CD4-positive, alpha-beta T cell treated with Interleukin-4 for 1 hour (primary cell): ENCODE measurements at places on chromosomes 2 and 18.

DNA sequence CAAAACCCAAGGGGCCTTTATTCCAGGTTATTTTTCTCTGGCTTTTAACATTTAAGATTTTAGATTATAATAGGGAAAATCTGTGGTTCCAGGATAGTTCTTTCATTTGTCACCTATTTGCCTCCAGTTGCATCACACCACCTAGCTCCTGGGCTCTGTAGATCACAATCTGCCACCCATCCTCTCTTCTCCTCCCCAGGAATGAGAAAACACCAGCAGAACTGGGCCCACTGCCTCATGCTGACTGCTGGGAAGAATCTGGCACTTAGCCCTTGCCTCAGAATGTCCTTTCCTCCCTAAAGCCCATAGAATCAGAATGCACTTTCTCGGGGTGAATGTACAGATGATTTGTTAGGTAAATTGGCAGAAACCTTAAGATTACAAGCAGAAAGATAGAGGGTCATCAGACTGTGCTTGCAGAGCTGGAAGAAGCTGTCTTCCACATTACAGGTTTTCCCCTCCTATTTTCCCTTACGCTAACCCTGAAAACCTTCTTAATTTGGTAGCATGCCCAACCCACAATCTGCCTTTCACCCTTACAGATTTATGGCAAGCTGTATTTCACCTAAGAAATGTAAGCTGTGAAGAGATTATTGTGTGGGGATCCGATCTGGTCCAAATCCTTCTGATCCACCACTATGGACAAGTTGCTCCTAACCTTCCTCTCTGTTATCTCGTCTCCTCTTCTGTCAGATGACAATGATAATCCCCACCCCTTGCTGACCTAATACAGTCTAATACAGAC, 72.6 kb downstream of the LRRC30 start:
- DNase-seq = no peak

DNA sequence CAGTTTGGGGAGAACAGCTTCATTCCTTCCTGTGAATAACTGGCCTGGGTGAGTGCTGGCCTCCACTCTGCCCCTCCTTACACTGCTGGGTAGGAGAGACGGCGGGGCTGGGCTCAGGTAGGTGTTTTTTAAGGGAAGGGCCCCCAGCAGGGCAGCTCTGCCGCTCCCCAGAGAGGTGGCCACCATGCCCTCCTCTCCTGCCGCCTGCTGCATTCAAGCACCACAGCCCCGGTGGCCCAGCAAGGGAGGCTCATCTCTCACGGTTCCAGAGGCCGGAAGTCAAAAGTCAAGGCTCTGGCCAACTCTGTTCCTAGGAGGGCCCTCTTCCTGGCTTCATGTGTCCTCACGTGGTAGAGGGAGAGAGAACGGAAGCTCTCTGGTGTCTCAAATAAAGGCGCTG, 81.1 kb downstream of the SH3BP4 start:
- DNase-seq = no peak

GRCh38 chr18:62797329-62797728, 82.0 kb downstream of the PHLPP1 start:
- DNase-seq = no peak

DNA sequence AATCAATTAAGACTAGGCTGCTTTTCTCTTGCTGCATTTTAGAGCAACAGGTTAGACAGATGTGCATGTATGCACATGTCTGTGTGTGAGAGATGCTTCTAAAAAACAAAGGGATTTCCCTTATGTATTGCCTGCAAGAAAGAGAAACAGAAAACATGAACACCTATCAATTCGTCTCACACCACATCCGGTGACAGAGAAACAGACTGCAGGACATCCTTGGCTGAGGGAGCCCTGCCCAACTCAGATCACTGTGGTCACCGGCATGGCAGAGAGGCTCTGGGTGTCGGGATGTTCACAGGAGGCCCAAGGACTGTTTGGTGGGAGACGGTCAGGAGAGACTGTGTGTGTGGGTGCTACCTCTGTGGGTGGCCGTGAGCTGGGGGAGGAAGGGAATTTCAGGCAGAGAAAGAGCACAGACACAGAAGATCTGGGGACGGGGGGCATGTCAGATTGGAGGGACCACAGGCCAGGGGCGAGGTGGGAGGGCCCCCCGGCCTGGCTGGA, 24.9 kb downstream of the FHL2 start:
- DNase-seq = no peak

GRCh38 chr2:137115081-137115794, 349.9 kb downstream of the THSD7B start:
- no peak for DNase-seq

DNA sequence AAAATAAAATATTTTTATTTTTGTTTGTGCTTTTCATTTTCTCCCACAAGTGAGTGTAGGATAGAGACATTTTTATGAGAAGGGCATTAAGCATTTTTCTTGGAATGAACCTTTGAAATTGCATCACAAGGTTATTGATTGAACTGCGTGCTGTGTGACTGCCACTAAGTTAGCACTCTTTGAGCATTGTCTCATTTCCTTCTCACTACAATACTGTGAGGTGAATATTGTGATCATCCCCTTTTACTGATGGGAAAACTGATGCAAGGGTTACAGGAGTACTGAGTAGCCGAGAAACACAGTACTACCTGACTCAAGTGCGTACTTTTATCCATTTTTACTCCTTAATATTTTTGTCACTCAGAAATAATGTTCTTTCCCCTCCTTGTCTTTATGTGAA, 2.0 kb downstream of the NBEAL1 start:
- no peak for DNase-seq

DNA sequence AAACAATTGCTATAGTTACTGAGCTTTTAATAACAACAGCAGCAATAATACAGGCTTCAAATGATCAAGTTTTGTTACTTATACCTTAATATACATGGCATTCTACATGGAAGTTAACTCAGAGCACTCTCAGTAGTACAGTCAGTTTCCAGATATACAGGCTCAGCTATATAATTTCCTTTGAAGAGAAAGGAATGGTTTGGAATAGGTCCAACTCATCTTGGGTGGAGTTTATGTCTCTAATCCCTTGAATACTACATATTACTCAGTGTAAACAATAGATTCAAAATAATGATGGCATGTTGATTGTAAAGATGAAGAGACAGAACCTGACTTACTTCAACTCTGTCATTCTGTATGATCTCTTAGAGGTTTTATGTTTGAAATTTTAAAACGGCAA, 174.9 kb downstream of the EPHA4 start:
- no peak for DNase-seq

GRCh38 chr2:10274376-10274775, 28.3 kb upstream of the HPCAL1 start:
- DNase-seq = no peak

DNA sequence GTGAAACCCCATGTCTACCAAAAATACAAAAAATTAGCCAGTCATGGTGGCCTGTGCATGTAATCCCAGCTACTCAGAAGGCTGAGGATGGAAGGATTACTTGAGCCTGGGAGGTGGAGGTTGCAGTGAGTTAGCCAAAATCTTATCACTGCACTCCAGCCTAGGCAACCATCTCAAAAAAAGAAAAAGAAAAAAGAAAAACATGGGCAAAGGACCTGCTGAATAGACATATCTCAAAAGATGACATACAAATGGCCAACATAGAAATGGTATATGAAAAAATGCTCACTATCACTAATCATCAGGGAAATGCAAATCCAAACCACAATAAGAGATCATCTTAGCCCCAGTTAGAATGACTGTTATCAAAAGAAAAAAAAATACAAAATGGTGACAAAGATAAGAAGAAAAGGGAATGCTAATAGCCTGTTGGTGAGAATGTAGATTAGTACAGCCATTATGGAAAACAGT, 1.4 kb upstream of the TGOLN2 start:
- DNase-seq = no peak

GRCh38 chr2:113755835-113756354, 547 bp downstream of the SLC35F5 start:
- no peak for DNase-seq

DNA sequence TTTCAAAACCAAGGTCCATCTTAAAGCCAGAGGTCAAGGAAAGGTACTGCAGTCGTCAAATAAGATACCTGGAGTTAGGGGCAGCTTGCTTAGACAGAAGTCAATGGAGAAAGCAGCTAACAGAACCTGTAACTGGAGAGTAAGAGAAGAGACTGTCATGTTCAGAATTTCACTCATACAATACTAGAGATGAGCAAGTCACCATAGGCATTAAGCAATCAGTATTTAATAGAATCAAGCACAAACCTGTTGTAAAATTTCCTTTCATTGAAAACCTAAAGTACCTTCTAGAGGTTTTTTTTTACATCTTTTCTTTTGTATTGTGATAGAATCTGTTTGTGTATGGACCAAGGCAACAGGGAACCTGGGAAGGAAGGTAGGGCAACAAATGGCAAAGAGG, 183.4 kb upstream of the ERBB4 start:
- no peak for DNase-seq

- DNase-seq = no peak
Observed at GRCh38 chr18:8984131-8984721, 118.3 kb upstream of the NDUFV2 start.

- no peak for DNase-seq
Observed at GRCh38 chr2:204900487-204900886, 355.2 kb downstream of the PARD3B start.

DNA sequence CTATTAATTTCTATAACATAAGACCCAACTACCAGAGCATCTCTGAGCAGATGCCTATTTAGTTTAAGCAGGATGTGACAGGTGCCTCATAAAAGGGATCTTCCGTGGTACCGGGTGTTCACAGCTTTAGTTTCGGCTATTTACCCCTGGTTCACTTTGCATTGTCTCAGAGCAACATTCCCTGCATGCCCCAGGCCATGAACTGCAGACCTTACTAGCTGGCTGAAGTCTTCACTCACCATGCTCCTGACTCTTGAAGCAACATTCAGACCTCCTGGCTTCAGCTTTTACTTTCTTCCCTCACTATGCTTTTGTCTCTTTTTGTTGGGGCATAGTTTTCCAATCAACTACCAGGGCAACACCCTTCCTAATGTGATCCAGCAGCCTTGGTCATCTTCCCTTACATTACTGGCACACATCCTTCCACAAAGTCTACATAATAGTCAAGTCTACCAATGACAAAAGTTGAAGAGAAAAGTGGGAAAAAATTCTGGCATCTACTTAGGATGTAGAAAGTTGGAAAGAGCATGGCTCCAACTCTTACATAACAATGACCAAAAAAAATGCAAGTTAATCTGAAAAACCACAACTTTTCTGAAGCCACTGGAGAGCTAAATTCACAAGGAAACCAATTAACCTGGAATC, 99.2 kb downstream of the SESTD1 start:
- no peak for DNase-seq

DNA sequence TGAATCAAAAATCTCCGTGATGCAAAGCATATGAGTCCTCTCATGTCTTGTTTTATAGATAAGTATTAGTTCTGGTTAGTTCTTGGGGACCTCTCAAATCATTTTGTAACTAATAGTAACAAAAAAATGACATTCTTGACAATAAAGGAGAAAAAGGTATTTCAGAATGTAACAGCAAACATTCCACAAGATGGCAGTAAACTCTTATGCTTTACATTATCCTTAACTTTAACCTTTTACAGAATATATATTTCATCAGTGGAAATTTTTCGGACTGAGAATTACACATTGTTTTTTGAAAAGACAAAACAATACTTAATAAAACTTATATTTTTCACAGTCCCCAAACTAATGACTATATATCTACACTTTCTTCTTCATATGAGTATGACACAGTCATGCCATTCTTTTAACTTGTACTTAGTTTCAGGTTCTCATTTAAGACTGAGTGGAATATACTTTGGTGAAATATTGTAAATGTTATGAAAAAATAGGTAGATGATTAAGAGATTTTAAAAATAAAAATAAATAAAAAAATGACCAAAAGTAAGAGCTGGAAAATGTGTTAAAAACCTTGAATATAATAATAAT, 142.9 kb upstream of the NXPH2 start:
- DNase-seq = no peak

DNA sequence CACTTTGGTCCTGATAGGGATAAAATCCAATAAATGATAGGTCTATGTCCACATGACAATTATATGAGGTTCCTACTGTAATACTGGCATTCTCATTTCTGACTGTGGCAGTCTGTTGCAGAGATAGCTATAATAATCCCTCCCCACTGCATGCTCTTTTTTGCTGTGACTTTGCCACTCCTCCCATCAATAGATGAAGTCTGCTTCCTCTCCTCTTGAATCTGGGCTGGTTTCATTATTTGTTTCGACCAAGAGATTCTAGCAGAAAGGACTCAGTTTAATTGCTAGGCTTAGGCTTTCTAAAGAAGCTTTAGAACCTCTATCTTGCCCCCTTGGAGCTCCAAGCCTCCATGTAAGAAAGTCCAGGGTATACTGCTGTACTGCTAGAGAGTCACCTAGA, 23.3 kb upstream of the CREB1 start:
- DNase-seq = no peak

GRCh38 chr2:16123856-16124780, 183.8 kb downstream of the MYCN start:
- no peak for DNase-seq

DNA sequence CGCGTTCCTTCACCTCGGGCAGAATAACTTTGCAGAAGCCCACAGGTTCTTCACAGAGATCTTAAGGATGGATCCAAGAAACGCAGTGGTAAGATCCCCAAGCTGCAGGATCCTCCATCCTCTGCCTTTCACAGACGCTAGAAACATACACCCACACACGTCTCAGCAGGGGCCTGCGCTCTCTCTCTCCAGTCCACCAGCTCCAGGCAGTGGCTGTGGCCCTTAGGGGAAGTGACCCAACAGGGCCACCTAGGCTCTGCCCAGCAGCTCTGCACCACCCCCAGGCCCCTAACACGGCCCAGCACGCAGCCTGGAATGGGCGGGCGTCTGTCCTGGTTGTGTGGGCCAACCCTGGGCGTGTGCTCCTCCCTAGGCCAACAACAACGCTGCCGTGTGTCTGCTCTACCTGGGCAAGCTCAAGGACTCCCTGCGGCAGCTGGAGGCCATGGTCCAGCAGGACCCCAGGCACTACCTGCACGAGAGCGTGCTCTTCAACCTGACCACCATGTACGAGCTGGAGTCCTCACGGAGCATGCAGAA, 40.4 kb downstream of the ADI1 start:
- DNase-seq = no peak

GRCh38 chr2:233934524-233934923, 17.4 kb downstream of the TRPM8 start:
- DNase-seq = no peak

- no peak for DNase-seq
Observed at GRCh38 chr18:3008541-3008940, 4.4 kb downstream of the LPIN2 start.

GRCh38 chr2:99975386-99975785, 167.0 kb downstream of the AFF3 start:
- no peak for DNase-seq

- no peak for DNase-seq
Observed at GRCh38 chr2:237498341-237498740, 11.3 kb downstream of the MLPH start.

GRCh38 chr2:121080013-121080772, 204.8 kb downstream of the TFCP2L1 start:
- no peak for DNase-seq

DNA sequence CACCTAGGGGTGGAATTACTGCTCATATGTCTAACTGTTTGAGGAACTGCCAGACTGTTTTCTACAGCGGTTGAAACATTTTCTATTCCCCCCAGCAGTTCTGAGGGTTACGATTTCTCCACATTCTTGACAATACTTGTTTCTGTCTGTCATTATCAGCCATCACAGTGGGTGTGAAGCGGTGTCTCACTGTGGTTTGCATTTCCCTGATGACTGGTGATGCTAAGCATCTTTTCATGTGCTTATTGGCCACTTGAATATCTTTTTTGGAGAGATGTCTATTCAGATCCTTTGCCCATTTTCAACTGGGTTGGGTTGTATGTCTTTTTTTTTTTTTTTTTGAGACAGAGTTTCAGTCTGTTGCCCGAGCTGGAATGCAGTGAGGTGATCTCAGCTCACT, 63.0 kb downstream of the ADNP2 start:
- DNase-seq = peak; percentile 38

- DNase-seq = no peak
Observed at GRCh38 chr18:75269696-75270095, 59.1 kb downstream of the TSHZ1 start.
